ENCODE measurements at places on chromosomes 6 and 20.

DNA sequence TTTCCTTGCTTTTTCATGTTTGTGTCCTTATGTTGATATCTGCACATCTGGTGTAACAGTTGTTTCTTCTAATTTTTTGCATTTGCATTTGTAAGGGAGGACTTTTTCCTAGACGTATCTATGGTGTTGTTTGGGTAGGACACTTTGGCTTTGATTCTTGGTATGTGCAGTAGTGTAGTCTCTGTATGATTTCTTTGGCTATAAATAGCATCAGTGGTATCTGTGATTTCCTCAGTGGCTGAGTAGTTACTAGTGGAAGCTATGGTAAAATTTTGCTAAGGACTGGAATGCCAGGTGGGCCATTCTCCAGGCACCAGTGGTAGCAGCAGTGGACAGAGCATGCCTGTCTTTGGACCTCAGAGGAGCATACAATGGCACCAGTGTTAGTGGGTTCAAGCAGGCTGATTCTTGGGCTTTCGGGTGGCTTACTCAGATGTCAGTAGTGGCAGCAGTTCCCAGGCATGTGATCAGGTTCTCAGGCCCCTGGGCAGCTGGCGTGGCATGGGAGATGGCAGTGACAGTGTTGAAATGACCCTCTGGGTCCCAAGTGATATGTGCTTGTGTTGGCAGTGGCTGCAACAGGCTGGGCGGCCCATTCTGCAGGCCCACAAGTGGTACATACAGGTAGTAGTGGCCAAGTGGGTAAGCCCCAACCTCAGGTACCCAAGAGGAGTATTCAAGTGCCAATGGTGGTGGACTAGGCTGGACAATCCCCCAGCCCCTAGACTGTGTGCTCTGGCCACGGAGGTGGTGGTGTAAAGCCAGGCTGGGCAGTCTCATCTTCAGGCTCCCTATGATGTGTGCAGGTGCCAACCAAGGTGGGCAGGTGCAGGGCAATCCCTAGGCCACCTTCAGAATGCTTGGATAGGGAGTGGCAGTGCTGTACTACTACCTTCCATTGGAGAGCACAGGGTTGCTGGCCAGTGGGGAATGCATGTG, 54.5 kb downstream of the PLCG1 start:
- no peak for DNase-seq

DNA sequence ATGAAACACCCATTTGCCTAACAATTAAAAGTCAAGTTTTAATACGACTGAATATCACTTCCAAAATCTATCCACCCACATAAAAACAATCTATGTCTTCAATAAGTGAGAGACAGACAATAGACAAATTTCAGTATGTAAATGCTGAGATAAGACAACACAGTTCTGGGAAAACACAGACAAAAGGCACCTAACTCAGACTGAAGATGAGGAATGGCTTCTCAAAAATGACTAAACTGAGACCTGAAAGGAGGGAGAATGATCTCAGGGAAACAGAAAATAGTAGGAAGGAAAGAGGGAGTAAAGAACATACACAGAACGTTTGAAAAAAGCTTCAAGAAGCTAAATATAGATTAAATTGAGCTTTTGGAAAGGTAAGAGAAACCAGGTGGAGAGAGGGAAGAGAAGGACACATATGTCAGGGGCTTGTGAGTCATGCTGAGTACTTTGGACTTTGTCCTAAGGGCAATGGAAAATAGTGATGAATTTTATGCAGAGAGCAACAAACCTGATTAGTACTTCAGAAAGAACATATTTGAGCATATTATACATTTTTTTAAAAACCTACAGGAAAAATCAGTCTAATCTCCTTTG, 16.1 kb downstream of the LMBRD1 start:
- no peak for DNase-seq

DNA sequence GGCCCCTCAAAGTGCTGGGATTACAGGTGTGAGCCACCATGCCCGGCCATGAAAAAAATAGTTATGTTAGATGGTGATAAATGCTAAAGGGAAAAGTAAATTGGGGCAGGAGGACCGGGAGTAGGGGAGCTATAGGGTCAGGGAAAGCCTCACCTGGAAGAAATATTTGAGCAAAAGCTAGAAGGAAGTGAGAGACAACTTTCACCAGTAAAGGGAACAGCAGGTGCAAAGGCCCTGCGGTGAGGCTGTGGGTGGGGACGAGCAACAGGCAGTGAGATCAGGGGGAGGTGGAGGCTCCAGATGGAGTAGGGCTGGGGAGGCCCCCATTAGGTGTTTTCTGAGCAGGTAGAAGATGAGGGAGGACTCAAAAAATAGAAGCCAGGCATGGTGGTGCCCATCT, 16.0 kb downstream of the BCAS4 start:
- DNase-seq: no peak

GRCh38 chr20:41475503-41475902, 108.9 kb upstream of the EMILIN3 start:
- peak; percentile 4 for DNase-seq

DNA sequence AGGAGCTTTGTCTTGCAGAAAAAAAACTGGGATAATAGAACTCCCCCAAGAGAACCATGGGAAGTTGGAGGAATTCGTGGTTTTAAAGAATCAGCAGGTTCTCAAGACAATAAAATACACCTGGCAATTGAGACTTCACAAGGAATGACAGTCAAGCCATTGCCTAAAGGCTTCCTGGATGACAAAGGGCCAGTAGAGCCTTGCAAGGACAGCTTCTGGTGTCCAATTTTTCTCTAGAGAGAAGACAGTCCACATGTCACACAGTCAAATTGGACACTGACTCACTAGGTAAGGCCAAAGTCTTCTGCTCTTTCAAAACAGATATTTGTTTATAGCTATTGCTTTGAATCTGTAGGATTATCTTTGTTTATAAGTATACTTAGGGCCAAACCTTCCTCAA, 80.3 kb upstream of the BMP5 start:
- DNase-seq: no peak
